ENCODE measurements at places on chromosomes 13 and 19.

- DNase-seq = no peak
These were observed 459.2 kb downstream of the TSHZ3 start for GRCh38 chr19:30890033-30890432.

- no peak for DNase-seq
These were observed 5.7 kb upstream of the JUND start for GRCh38 chr19:18286973-18287635.

DNA sequence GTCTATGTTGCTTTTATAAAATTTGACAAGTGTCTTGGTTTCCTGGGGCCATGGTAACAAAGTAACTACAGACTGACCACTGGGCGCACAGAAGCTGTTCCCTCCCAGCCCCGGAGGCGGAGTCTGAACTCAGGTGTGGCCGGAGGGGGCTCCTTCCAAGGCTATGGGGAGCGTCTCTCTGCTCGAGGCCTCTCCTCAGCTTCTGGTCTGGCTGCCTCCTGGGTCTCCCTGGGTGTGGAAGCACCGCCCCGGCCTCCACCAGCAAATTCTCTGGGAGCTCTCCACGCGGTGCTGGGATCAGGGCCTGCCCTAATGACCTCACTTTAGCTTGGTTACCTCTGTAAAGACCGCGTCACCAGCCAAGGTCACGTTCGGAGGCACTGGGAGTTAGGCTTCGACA lies 45.7 kb upstream of the F7 start:
- DNase-seq = no peak

- DNase-seq = no peak
These were observed 32.7 kb upstream of the SOX1 start for GRCh38 chr13:112034231-112034630.

GRCh38 chr13:40126306-40127085 lies 471.0 kb downstream of the COG6 start:
- DNase-seq = no peak

DNA sequence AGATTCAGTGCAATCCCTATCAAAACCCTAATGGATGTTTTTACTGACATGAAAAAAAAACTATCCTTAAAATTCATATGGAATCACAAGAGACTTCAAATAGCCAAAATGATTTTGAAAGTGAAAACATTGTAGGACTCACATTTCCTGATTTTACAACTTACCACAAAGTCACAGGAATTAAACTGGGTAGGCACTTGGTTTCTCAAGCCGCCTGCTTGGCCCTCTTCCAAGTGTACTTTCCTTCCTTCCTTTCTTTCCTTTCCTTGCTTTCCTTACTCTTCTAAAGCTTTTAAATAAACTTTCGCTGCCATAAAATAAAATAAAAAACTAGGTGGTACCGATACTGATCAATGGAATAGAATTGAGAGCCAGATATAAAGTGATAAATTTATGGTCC lies 21.0 kb upstream of the CD33 start:
- no peak for DNase-seq

- no peak for DNase-seq
These were observed 69.5 kb downstream of the LATS2 start for GRCh38 chr13:20991741-20992520.

DNA sequence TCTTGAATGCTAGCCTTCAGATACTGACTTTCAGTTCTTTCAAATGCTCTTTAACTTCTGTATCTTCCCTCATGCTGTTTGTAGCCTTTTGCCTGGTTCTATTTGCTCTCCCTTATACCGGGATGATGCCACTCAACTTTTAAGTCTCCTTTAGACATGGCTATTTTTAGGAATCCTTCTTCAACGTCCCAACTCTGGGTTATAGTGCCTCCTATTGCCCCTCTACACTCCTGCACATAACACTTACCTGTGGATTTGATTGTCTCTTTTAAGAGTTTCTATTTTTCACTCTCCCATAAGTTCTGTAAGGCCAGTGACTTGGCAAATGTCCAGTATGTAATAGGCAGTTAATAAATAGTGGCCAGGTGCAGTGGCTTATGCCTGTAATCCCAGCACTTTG lies 343.0 kb downstream of the KLF5 start:
- DNase-seq = no peak

DNA sequence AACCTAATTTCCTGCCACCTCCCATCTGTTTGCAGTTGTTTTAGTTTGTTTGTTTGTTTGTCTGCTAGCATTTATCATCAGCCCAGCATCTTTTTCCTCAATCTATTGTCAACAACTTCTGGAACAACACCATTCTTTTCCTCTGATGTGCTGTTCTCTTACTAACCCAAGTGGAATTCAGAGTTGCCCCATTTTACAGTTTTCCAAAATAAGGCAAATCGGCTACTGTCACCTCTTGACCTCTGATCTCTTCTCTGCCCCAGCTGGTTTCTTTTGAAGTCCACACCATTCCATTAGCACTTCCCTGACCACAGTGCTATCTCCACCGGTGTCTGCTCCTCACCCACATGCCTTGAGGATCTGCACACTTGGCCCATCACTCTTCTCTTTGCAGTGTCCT lies 102.4 kb downstream of the EFNB2 start:
- no peak for DNase-seq

- DNase-seq = no peak
These were observed 326.6 kb downstream of the DIAPH3 start for GRCh38 chr13:59837101-59837500.

DNA sequence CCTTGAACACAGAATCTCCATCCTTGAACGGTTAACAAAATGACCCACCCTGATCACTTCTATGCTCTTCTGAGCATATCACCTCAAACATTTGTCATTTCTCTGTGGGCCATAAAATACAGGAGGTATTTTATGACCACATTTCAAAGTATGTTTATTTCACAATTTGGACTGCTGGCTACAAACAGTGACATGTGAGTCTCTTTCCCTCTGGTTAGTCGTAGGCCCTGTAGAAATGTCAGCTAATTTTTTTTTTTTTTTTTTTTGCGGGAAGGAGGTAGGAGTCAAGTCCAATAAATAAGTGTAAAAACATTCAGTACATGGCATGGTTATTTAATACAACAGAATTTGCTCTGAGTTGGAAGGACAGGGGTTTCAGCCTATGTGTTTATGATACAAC lies 70.7 kb downstream of the FOXO1 start:
- DNase-seq = no peak

DNA sequence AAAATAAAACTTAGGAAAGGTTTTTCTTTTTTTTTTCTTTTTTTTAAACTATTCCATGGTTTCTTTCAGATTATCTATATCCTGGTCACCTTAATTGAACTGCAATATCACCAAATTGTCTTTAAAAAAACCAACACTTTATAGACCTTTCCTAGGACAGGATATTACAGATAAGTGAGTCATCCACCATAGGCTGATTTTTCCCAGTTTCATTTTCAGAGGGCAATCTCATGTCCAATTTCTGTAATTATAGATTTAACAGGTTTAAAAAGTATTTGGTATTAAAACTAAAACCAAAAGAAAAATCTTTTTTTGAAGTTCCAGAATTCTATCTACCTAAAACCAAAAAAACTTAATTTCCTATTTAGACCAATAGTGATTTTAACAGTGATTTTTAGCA lies 13.2 kb downstream of the SPART start:
- DNase-seq = no peak

DNA sequence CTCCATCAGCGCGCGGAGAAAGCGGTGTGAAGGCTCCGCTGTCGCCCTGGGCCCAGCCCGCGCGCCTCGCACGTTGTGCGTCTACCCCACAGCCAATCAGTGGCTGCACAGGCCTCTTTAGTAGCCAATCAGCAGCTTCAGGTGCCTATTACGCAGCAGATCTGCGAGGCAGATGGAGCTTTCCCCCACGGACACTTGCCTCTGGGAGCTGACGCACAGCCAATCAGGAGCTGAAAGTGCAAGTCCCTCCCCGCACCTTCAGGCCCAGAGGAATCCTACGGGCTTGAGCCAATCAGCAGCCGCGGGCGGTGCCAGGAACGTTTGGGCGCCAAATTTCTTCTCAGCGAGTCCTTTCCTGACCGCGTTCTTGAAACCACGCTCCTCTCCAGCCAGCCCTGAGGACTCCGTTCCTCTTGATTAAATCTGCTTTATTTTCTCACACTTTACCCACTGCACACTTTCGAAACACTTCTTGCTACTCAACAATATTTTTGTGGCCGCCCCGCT lies 39.9 kb downstream of the SIGLEC7 start:
- no peak for DNase-seq

- DNase-seq = no peak
These were observed 1.1 kb downstream of the ATP13A1 start for GRCh38 chr19:19662344-19662743.

- DNase-seq = no peak
These were observed 110.9 kb downstream of the IER2 start for GRCh38 chr19:13260883-13261653.

GRCh38 chr13:59409211-59409610 lies 754.5 kb downstream of the DIAPH3 start:
- no peak for DNase-seq

DNA sequence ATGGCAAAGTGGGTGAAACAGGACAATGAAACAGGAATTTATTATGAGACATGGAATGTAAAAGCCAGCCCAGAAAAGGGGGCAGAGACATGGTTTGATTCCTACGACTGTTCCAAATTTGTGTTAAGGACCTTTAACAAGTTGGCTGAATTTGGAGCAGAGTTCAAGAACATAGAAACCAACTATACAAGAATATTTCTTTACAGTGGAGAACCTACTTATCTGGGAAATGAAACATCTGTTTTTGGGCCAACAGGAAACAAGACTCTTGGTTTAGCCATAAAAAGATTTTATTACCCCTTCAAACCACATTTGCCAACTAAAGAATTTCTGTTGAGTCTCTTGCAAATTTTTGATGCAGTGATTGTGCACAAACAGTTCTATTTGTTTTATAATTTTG lies 8.6 kb downstream of the CLN5 start:
- DNase-seq = no peak

DNA sequence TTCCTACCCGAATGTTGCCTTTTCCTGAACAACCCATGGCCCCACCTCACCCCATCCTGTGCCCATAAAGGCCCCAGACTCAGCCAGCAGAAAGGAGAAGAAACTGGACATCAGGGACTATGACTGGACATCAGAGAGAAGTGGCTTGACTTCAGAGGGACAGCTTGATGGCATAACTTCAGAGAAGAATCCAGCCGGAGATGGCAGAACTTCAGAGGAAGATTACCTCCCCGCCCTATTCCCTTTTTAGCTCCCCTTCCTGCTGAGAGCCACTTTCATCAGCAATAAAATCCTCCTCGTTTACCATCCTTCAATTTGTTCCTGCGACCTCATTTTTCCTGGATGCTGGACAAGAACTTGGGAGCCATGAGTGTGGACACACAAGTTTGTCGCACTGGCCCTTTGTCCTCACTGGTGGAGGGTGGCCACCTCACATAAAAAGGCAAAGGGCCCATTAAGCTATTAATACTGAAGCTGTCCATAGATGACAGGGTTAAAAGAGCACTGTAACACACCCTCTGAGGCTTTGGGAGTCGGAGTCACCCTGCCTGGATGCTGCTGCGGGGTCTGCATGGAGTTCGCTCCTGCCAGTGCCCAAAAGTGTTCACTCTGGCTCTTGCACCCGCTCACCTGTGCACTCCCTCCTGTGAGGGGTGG lies 260.4 kb downstream of the SLITRK1 start:
- no peak for DNase-seq

- no peak for DNase-seq
These were observed 7.1 kb downstream of the SPRED3 start for GRCh38 chr19:38395381-38396114.

GRCh38 chr13:107716241-107716640 lies 499.1 kb downstream of the LIG4 start:
- DNase-seq = no peak

DNA sequence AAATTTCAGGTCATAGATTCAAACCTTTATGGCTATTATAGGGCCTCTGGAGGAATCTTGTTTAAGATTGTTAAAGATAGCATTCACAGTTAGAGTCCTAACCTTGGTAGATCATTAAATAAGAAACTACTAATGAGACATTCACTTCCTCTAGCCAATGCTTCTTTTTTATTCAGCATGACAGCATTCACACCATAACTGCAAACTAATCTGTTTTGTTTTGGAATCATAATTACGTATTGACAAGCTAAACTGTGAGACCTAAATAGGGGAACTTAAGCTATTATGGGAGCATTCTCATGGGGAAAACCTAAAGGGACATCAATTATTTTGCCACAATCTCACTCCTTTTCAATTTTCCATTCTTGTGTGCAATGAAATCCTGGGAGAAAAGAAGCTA lies 653.8 kb downstream of the PCDH9 start:
- DNase-seq = no peak

GRCh38 chr19:57057036-57057686 lies 62.6 kb upstream of the USP29 start:
- DNase-seq = no peak

GRCh38 chr13:22839603-22840530 lies 340.9 kb upstream of the SGCG start:
- no peak for DNase-seq

GRCh38 chr19:15251749-15252397 lies 19.6 kb upstream of the EPHX3 start:
- no peak for DNase-seq

GRCh38 chr19:5572556-5573286 lies 5.0 kb upstream of the TINCR start:
- no peak for DNase-seq

DNA sequence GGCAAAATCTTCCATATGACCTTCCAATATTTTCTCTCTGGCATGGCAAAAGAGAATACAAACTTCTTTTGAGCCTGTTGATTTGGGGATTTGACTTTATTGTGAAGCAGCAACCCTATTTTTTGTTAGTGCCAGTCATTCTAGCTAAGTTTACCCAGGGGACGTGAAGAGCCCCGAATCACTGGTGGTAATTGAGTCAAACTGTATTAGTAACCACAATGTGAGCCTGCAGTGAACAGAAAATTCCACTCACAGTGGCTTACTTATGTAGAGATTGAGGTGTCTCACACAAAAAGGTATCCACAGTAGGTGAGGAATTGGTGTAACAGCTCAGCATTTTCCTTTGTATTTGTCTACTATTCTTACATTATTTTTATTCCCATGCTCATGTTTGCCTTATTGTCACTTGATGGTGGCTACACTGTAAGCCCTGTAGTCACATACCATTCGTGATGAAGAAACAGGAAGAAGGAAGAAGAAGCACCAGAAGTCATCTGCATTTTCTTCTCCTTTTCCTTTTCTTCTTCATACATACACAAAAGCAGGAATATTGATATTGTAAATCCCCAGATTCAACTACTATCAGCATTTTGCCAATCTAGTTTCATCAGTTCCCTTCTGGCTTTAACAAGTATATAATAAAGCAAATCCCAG lies 33.3 kb upstream of the MYCBP2 start:
- DNase-seq = no peak

DNA sequence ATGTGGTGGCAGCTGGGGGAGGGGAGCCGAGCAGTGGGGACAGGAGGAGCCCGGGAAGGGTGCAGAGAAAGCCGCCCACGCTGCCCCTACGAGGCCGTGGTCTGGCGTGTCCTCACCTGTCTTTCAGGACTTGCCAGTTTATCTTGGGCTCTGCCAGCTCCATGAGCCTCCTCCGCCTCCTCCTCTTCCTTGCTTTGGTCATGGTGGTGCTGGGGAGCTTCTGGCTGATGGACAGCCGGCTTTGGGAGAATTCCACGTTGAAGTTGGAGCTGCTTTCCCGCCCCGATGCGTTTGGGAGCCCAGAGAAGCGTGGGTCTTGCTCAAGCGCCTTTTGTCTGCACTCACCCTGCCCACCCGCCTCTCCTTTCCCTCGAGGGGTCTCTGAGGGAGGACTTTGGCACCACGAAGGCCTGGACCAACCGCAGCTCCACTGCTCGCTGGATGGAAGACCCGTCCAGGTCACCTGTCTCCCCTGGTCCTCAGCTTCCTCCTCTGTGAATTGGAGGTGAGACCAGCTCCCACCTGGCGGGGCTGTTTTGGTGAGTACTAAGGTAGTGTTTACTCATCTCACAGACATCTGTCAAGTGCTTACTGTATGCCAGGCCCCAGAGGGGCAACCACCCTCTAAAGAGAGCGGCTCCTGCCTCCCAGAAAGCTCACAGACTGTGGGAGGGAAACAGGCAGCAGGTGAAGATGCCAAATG lies 29.7 kb upstream of the MIER2 start:
- no peak for DNase-seq
